NT2/D1 (cell line): ENCODE measurements at places on chromosomes 16 and 17.

GRCh38 chr17:74465378-74466110, 890 bp upstream of the CD300A start:
- no peak for DNase-seq

GRCh38 chr16:84605339-84605848, 12.5 kb downstream of the COTL1 start:
- no peak for DNase-seq

GRCh38 chr16:87329436-87330256, 12.5 kb upstream of the C16orf95 start:
- DNase-seq, result no peak

DNA sequence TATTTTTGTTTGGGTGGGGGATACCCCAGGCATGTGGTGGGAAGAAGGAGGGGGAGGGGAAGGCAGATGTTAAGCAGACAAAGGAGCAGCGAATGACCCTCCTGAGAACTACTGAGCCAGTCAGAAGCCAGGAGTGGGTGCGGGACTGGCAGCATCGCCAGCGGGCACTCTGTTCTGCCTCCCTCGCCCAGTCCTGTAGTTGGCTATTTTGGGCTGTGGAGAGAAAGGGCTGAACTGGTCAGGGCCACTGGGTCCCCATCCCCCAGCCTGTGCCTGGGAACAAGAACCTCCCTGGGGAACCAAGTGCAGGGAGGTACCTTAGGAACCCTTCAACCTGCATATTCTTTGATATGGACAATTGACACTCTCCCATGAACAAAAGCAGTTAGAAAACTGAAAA, 6.4 kb downstream of the LRRC3C start:
- DNase-seq, result no peak

DNA sequence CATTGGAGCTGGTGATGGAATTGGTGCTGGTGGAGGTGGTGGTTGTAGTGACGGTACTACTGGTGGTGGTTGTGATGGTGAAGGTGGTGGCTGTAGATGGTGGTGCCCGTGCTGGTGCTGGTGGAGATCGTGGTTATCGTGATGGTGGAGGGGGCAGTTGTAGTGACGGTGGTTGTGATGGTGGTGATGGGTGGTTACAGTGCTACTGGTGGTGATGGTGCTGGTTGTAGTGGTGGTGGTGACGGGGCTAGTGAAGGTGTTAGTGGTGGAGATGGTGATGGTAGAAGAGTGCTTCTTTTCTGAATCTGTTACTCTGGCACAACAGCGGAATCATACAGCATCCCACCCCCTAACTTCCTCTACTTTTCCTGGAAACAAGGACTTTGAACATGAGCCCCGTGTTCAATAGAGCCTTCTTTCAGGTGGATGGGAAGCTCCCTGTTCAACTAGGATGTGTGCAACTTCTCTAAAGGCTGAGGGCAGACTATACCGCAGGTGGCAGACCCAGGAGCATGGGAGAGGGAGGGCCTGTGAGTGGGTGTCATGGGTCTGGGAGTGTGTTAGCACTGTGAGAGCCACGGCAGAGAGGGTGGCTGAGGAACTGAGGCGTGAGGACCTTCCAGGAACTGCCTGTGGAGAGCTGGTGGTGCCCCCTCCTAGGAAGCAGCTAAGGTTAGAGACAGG, 8.2 kb downstream of the TBX21 start:
- DNase-seq, result no peak

DNA sequence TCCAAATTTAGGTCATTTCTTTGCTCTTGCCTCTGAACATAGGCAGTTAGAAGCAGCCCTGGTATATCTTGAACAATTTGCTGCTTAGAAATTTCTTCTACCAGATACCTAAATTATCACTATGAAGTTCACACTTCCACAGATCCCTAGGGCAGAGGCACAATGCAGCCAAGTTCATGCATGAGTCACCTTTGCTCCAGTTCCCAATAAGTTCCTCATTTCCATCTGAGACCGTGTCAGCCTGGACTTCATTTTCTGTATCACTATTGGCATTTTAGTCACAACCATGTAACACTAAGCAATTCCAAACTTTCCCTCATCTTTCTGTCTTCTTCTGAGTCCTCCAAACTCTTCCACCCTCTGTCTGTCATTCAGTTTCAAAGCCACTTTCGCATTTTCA, 45.0 kb downstream of the KCNJ16 start:
- no peak for DNase-seq

GRCh38 chr17:47643116-47643515, 6.6 kb upstream of the KPNB1 start:
- no peak for DNase-seq

- no peak for DNase-seq
Observed at GRCh38 chr16:17471719-17472461, 1.1 kb upstream of the XYLT1 start.

GRCh38 chr16:88059701-88060386, 108.6 kb downstream of the BANP start:
- no peak for DNase-seq

DNA sequence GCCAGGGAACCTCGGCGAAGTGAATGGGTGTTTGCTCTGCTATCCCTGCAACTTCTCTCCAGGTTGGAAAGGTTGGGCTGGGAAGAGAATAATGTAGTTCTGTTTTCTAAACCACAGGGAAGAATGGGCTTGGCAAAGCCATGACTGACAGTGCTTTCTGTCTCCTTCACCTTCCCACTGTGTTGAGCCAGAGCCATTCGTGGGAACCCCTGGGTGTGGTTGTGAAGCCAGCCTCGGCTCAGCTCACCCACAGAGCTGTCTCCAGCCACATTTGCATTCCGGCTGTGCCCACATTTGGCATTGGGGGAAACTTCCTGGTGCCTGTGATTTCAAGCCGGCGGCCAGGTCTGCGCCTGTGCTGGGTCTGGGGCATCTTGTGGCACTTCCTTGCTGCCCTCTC, 39.9 kb downstream of the BAIAP2 start:
- DNase-seq, result no peak

DNA sequence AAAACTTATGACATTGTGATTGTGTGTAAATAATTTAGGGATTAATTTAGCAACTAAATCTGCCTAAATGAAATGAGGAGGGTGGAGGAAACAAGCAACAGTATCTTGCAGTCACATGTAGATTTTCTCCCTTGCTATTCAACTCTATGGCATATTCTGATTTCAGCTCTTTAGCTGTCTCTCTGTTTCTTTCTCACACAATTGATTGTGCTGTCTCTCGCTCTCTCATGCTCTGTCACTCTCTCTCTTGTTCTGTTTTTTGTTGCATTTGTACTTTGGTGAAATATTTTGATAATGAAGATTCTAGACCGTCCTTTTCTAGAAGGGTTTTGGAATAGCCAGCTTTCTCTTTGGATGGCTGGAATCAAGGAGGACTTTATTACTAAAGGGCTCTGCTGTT, 70.6 kb downstream of the BCAS3 start:
- no peak for DNase-seq

DNA sequence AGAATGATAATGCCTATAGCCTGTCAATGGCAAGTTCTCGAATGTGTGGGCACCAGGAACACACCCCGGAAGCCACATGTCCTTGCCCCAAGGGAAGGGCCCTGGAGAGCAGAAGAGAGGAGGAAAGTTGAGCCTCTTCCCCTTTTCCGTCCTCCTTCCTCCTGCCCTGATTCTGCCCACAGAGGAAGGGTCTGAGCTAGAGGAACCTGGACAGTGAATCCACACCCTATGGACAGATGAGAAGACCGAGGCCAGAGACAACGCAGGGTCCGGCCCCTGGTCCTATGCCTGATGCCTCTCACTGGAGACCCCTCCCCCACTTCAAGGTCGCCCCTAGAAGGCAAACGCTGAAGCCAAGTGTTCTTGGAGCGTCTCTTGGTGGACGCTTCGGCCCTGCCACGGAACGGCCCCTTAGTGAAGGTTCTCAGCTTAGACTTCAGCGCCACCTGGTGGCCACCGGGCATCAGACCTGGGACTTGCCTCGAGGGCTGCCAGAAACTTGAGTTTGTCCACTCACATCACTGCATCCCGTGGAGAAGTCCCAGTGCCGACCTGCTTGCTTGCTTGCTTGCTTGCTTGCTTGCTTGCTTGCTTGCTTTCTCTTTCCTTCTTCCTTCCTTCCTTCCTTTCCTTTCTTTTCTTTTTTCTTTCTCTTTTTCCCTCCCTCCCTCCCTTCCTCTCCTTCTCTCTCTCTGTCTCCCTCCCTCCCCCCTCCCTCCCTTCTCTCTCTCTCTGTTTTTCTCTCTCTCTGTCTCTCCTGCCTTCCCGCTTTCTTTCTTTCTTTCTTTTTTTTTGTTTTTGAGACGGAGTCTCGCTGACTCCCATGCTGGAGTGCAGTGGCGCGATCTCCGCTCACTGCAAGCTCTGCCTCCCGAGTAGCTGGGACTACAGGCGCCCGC, 20.6 kb upstream of the SPNS3 start:
- peak; percentile 82 for DNase-seq

- peak; percentile 44 for DNase-seq
Observed at GRCh38 chr17:77322514-77323412, 182.0 kb downstream of the SEC14L1 start.

DNA sequence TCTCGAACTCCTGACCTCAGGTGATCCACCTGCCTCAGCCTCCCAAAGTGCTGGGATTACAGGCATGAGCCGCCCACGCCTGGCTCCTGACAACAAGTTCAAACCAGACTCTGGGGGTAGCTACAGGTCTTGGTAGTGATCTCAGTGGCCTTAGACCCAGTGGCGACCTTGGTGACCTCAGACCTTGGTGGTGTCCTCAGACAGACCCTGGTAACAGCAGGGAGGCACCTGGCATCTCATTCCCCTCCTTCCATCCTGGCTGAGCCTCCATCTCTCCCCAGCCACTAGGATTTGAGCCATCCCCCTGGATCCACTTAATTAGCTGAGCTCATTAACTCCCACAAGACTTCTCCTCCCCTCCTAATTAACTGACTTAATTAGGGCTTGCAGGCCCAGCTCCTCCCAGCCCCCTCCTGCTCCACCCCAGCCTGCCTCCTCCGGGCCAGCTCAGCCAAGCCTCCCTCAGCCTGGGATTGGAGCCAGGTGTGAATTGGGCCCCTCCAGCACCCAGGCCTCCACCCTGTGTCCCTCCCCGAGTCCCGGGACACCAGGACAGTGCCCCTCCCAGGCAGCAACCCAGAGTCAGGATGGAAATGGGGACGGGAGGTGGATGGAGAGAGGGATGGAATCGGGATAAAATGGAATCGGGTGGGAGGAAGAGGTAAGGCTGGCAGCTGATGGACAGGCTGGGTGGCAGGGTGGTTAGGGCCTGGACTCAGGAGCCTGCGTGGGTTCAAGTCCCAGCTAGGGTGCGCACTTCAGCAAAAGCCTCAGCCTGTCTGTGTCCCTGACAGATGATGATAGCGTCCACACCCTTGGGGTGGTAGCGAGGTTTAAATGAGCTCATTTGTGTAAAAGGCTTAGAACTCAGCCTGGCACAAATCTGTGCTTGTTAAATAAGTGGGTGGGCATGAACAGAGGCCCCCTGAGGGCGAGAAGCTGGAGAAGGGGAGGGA, 11.2 kb upstream of the SBK1 start:
- no peak for DNase-seq

GRCh38 chr17:3965118-3965800, 1.0 kb upstream of the ATP2A3 start:
- DNase-seq, result peak; percentile 28

- DNase-seq, result no peak
Observed at GRCh38 chr16:80120899-80121521, 419.8 kb upstream of the DYNLRB2 start.

DNA sequence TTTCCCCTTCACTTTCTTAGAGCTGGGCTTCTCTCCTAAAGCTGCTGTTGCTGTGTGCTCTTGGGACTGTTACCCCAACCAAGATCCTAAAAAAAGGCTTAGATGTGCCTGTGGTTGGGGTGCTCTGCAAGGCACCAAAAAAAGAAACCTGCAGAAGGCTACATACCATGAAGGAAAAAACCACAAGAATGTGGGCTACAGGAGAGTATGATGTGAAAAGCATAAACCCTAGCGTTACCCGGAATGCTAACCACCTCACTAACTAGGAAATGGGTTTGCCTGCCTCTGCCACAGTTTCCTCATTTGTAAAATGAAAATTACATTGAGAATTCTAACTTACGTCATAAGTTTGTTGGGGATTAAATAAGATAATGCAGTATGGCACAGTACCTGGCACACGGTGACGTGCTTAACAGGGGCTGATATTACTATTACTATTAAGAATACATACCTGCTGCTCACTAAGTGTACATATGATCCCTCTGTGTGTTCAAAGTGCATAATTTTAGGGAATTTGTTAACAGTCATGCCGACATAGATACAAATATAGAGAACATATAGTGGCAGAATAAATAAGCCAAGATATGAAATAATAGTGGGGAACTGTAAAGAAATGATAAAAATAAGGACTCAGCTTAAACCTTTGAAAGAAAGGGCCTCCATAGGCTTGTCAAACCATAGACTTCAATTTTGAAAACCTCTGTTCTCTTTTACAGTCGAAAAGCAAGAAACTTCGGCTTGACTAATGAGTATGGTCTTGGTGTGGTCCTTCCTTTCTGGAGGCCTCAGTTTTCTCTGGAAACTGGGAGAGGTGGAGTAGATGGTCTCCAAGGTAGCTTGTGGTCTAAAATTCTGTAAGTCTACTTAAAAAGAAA, 177.8 kb upstream of the TBX2 start:
- DNase-seq, result no peak

GRCh38 chr17:53273126-53273525, 549.6 kb upstream of the KIF2B start:
- no peak for DNase-seq

- no peak for DNase-seq
Observed at GRCh38 chr17:64406321-64407200, 15.9 kb upstream of the PECAM1 start.

DNA sequence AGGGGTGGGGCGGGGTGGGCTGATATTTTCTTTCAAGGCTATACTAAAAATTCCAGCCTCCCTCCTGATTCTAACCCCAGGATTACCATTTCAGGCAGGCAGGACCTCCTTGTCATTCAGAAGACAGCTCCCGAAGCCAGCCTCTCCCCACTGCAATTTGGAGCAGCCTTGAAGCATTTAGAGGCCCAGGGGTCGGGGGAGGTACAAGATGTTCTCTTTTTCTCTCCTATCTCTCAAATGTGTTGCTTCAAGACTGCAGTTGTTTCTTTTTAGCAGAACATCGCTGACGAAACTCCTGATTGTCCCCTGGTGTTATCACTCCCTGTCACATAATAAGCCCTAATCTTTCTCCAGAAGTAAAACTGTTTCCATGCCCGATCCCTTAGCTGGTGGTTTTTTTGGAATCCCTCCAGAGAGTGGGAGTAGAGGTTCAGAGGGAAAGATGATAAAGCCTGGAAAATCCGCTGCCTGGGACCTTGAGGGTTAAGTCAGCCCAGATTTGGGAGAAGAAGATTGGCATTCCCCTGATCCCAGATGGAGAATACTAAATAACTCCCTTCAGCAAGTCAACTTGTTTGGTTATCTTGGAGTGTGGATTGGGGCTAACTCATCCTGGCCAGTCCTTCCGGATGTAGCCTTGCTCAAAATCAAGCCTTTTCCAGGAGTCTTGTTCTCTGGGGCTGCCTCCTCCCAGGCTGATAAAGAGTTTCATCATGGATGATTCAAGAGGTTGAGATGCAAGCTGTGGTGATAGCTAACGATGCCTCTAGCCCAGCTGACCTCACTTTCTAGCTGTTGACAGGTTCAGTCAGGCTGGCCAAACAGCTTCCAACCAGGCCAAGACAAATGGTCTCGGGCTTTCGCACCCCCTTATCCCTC, 71.3 kb downstream of the SOX9 start:
- peak; percentile 16 for DNase-seq

GRCh38 chr17:76384987-76385891, 830 bp downstream of the SPHK1 start:
- no peak for DNase-seq
